NCI-H1092 treated with DMSO at 0.1 percent for 48 hours (cell line): ENCODE measurements at places on chromosomes 3 and 15.
A peak's percentile ranks its signal among the peaks of the same experiment; 100 is the strongest.

DNA sequence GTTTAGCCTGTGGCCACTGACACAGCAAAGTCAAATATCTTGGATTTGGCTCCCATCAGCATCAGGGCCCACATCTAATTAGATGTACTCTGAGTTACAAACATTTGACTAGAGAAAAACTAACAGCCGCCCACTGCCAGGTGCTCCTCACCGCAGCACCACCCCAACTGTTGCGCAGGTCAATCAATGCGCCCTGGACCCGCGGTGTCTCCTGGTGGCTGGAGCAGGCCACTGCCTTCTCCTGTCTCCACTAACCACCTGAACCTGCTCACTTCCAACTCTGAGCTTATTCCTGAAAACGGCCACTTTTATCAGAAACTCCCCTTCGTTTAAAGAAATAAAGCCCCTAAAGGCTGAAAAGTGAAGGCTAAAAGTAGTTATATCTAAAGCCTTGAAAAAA lies 4.3 kb downstream of the RIOX2 start:
- no peak for DNase-seq

DNA sequence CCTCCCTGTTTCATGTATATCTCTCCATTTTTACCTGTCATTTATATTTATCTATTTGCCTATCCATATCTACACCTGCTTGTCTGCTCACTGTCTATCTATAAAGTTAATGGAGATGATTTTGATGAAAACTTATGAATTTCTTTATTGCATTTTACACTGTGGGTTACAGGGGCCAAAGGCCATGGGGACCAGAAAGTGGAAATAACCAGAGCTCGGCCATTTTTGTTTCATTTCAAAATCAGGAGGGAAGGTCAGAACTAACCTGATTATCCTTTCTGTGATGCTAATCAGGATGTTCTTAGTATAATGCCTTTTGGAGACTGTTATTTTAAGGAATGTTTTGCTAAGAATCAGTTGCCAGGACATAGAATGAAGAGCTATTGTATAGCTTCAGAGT lies 147.2 kb downstream of the LPP start:
- no peak for DNase-seq

DNA sequence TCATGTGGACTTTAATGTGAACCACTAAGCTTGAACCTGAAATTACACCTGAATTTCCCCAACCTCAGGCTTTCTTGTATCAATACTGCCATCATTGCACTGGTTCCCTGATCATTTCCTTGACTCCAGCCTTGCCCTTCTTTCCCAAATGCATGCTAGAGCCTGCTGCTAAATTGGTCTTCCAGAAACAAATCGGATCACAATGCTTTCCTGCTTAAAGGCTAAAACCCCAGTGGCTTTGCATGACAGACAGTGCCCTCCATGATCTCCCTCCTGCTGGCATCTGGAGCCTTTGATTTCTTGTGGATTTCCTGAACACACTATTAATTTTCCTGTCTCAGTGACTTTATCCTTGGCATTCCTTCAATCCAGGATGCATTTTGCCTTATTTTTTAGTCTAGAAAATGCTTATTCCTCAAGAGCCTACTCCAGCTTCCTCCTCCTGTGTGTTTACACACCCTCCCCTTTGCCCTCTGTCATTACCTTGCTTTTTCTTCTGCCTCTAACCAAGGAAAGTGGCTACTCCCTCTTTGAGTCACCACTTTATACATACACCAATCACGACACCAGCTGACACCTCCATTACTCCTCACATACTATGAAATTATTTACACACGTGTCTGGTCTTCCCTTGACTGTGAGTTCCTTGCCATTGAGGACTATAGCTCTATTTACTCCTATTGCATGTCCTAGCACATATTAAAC lies 214.6 kb downstream of the KCNAB1 start:
- DNase-seq, result no peak

DNA sequence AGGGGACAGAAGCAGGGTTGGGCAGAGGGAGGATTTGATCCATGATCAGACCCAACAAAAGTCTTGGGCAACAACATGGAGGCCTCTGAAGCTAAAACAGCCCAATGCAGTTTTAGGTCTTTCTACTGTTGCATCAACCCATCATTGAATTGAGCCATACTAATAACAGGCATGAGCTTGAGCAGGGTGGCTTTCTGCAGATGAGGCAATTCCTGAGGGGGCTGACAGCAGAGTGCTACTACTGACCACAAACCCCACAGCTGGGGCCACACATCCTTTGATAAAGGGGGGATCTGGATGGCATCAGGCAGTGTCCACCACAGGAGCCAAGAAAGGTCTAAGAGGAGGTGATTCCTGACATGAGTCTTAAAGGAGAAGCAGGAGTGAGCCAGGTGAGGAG lies 517.0 kb upstream of the PPP2R3A start:
- no peak for DNase-seq

DNA sequence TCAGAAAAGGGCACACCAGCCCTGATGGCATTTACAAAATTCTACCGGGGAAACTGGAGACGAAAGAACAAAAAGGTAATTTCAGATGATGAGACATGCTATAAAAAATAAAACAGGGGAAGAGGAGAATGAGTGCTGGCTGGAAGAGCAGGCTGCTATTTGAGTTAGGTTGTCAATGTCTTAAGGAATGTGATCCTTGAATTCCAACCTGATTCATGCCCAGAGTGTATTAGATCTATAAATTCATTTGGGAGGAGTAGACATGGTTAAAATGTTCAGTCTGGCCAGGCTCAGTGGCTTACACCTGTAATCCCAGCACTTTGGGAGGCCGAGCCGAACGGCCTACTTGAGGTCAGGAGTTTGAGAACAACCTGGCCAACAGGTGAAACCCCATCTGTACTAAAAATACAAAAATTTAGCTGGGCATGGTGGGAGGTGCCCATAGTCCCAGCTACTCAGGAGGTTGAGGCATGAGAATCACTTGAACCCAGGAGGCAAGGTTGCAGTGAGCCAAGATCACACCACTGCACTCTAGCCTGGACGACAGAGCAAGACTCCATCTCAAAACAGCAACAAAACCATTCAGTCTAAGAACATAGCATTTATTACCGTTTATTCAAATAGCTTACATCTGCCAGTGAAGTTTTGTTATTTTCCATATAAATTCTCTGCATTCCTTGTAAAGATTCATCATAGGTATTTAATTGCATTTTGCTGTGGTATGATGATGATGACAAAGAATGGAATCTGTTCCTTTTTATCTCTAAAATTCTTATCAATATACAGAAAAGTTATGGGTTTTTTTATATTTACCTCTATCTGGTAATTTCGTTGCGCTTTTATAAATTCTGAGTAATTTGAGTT lies 126.7 kb upstream of the NR2E3 start:
- no peak for DNase-seq

DNA sequence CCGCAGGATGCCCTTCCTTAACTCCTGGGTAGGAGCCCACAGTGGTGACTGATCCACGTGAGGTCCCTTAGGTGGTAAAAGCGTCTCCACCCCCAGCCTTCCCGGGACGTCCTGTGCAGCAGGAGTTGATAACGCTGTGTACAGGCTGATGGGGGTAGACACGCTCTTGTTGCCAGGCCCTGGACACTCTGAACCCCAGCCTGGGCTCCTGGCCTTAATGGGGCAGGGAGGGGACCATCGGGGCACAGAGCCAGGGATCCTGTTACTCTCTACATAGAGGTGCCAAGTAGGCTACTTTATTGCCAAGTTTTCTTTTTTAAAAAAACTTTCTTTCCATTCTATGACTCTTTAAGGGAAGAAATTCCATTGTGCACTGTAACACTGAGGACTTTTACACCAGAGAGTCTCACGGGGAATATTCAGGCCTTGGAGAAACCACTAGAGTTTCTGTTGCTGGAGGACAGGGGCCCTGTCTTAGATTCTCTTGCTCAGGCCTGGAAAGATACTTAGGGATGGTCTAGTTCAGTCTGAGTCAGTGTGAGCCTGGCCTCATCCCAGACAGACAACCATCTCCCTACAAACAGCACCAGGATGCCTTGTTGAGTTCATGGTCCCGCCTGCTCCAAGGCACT lies 104.3 kb upstream of the RNU6-1 start:
- no peak for DNase-seq

GRCh38 chr3:46672349-46672695 lies 21.2 kb downstream of the ALS2CL start:
- DNase-seq, result no peak

GRCh38 chr3:37562876-37563275 lies 298.8 kb upstream of the CTDSPL start:
- DNase-seq, result no peak

DNA sequence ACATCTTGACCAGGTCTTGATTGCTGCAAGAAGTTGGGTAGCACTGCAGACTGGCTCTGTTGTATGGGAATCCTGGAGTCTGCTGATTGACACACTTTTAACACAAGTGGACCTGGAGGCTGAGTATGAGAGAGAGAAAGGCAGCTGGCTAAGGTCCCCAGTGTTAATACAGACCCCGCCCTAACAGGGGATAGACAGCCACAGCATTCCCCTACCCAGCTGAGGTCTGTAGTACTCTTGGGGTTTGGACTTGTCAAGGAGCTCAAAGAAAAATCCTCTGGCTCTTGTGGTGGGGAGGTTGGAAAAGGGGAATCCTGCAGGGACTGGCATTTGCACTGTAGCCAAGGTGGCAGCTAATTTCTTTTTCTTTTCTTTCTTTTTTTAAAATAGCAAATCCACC lies 192.7 kb downstream of the ZNF621 start:
- no peak for DNase-seq

DNA sequence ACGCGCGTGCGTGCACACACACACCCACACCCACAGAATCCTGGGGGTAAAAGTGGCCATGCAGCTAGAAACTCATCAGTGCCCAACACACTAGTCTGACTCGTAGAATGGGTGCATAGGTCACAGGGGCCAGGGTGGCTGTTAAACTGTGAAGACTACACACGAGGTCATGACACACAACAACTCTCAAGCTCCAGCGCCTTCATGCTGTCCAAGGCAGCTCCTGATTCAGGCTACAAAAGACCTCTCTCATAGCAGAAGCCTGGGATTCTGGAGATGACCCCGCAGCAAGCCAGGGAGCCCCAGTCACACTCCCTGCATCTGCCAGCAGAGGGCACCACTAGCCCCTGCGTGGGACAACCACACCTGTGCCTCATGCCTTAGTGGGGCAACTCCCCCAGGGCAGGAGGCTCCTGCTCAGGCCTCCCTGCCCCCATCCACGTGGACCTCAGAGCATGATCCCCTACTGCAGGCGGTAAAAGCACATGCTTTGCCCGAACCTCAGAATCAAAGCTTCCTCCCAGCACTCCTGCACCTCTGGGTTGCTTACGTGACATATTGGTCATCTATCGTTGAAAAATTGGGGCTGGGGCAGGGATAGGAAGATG lies 93.1 kb downstream of the LRIG1 start:
- DNase-seq, result peak; percentile 2

DNA sequence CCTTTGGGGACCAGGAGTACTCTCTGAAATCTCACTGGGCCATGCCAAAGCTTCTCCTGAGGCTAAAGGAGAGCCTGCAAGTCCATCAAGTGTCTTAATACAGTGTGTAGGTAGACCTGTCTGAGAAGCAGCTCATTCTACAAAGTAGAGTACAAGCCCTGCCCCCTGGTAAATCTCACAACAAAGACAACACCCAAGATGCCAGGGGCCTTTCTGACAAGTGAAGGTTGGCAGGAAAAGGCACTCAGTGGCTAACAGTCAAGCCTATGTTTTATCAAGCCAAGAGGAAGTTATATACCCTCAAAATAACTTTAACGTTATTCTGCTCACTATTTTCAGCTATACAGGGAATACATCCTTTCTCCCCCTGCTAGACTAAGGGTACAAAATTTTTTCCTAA lies 58.3 kb downstream of the NMNAT3 start:
- no peak for DNase-seq
